Non-pigmented ciliary epithelial cell (primary cell): ENCODE measurements at places on chromosomes 11 and 22.
A peak's percentile ranks its signal among the peaks of the same experiment; 100 is the strongest.

DNA sequence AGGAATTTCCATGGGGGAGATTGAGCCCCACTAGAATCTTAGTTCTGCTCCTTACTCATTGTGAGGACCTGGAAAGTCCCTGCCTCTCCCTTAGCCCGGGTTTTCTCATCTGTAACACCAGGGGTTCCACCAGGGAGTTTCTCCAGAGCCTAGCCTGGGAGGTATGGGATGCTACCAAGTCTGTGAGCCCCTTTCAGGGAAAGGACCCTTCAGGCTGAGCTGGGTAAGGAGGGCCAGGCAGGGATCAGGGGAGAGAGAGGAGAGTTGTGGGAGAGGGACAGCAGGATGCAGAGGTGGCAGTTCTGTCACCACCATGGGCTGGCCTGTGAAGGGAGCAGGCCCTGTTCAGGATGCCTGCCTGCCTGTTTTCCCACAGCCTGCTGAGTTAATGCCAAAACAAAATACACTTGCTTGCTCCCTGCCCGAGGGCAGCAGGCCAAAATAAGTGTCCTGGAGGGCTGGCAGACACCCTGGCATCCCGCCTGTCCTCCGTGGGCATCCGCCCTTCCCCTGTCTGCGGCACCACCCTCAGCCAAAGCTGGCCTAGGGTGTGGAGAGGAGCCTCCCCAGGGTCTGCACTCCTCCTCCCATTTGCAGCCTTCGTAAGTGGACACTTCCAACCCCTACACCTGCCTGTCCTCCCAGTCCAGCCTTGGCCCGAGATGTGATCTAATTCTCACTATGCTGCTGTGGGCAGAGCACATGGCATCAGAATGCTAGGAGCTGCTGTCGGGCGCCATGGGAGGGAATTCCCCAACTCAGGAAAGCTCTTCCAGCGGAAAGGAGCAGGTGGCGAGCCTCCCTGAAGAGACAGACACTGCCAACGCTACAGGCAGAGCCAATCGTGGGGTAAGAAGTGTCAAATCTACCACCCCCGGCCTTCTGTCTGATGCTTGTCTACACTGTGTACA is 5.9 kb upstream of the FCHSD2 start:
- DNase-seq = no peak

GRCh38 chr22:36110306-36110881 is 50.2 kb downstream of the APOL3 start:
- DNase-seq = no peak

GRCh38 chr11:32137263-32137662 is 46.4 kb downstream of the RCN1 start:
- peak; percentile 99 for DNase-seq

GRCh38 chr11:124891373-124891861 is 6.2 kb downstream of the ROBO4 start:
- no peak for DNase-seq

DNA sequence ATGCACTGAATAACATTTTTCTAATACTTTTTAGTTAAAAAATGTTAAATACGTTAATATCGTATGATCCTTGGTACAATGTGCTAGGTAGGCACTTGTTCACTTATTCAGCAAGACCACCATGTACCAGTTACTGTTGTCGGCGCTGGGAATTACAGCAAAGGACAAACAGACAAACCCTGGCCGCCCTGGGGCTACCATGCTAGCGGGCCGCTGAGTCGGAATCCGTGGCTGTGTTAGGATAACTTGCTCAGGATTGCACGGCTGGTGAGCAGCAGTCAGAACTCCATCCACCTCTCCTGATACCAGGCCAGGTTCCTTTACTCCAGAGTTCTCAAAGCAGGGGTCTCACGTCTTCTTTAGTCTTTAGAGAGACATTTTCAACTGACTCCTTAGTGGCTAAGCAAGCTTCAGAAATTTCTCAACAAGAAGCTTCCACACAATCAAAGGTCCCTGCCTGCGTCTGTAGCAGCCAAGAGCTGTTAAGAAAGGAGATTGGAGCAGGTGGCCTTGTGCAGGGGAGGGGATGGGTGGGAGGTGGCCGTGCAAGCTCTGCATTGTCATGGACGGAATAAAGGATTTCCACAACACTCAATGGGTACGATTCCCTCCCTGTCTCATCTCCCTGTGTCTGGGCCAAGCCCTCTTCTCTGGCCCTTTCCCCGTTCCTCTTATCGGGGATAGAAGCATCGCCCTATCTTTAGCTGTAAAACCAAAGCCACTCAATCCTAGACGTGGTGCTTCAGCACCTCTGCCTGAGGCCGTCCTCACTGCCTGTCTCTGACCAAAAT is 39.8 kb upstream of the NNMT start:
- no peak for DNase-seq

DNA sequence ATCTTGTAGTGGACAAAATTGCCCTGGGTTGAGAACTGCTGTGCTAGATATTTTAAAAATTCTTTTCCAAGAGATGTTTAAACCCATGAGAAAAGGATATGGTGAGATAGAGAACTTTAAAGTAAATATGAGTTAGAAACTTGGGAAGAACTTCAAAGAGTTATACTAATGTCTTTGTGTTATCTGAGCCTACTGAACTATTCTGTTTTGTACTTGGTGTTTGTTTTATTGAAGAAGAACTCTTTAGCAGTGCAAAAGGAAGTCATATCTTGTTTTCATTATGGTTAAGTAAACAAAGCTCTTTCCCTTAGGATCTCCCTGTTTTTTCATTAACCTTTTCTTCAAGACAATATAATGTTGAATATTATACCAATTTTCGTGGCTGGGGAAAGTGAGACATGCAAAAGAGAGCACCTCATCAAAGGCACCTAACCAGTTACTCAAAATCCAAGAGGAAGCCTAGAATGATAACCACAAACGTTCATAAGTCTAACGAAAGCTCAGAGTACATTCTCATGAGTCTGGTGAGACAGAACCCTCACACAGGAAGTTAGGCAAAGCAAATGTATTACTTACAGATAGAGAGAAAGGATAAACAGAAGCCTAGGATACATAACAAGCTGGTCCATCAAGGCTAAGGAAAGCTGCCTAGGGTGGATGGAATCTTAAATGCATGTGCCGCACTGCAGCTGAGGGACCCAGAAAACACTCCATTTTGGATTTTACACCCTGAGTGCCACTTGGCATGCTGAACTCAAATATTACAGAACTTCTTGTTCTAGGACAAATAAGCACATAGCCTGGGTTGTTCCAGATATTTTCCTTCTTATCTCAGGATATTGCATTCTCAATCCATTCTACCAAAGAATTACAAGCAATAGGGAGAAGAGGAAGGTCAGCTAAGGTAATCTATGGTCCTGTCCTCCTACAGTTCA is 112.5 kb upstream of the ANO3 start:
- no peak for DNase-seq

GRCh38 chr22:27454807-27455450 is 346.6 kb downstream of the MN1 start:
- DNase-seq = no peak
